Caki2 (cell line): ENCODE measurements at places on chromosomes 3 and 15. TPM values are rescaled to one million over a fixed set of nuclear protein-coding genes. Genes with fewer than 3 reads are reported as not detected.

The ETV5 gene
- total RNA-seq: 38.3 and 49.8 TPM in 2 replicates

GRCh38 chr3:53123953-53124352 lies 6.3 kb downstream of the RFT1 start:
- DNase-seq: no peak

The LINS1 gene
- 7.8 and 16.1 TPM in 2 replicates for total RNA-seq

- DNase-seq: no peak
Observed at GRCh38 chr3:189776149-189776824, 145.1 kb downstream of the TP63 start.

DNA sequence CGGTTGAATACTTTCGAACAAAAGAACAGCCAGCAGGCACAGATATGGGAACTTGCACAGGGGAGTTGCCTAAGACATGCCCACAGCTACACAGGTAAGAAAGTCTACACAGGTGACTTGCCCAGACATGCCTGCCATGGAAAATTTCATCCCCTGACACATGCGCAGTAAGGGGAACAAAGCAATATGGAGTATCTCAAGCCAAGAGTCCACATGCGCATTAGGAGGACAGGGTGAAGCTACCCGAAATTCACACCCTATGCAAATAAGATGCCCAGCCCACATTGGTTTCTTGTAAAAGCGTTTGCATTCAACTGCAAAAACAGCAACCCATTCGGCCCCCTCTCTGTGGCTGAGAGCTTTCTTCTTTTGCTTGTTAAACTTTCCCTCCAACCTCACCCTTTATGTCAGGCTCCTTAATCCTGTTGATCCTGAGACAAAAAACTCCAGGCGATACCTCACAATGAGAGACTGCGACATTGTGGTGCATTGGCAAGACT lies 49.3 kb upstream of the TRPM1 start:
- no peak for DNase-seq

- DNase-seq: no peak
Observed at GRCh38 chr15:88579322-88579721, 32.8 kb upstream of the DET1 start.

DNA sequence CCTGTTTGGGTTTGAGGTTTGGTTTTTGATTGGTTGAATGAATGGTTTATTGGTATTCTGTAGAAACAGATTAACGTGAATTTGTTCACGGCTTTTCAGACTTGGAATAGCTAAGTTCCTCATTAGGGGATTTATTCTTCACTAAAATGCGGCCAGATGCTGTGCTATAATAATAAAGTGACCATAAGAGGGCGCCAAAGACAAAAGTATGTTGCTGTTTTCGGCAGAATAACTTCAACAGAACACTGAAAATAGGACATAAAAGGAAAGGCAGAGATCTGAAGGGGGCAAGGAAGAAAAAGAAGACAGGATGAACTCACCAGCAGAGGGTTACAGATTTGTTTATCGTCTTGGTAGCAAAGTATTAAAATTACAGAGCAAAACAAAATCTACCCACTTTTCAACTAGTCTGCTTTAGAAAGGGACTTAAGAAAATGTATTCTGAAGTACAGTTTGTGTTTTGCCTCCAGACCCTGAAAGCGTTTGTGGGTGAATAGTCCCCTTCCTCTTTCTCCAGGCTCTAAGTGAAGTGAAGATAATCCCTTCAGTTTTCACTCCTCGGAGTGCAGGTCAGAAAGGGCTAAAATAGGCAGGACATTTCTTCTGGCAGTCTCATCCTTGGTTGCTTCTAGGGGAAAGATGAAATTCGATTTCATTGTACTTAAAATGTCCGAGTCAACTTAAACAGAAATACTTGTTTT lies 147.6 kb downstream of the IL20RB start:
- peak; percentile 49 for DNase-seq

- no peak for DNase-seq
Observed at GRCh38 chr3:184037816-184038215, 6.3 kb downstream of the HTR3D start.

- DNase-seq: no peak
Observed at GRCh38 chr3:38611866-38612265, 37.6 kb downstream of the SCN5A start.

The MLF1 gene
- total RNA-seq: 16.2 and 26.7 TPM in 2 replicates

DNA sequence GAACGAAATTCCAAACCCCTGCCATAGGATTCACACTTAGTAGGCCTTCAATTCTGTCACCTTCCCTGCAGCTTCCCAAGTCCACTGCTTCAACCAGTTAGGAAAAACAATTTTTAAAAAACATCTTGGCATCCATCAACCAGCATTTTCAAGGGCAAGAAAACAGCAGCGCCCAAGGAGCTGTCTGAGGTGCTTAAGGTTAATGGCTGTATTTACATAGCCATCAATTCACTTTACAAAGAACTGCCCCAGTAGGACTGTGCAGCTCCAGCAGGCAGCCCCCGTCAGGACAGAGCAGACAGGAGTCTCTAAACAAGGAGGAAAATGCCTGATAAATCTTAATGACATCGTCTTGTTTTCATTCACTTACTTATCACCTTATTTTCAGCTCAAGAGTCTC lies 13.3 kb downstream of the TAFA4 start:
- DNase-seq: no peak

GRCh38 chr3:38609386-38610111 lies 39.9 kb downstream of the SCN5A start:
- DNase-seq: no peak

The CA12 gene
- total RNA-seq: 194 and 272 TPM in 2 replicates

DNA sequence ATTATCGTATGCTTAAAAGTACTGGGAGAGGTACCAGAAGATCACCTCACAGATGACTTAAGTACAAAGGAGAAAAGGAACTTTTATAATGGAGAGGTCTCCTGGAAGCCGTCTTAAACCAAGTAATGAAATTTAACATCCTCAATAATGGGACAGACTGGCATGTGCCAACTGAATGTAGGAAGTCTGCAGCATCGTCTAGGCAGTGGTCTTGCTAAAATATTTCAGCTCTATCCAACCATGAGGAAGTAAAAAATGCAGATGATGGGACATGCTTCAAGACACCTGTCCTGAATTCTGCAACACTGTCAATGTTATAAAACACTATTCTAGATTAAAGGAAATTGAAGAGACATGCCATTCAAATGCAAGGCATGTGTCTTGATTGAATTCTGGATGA lies 458.8 kb upstream of the TPRG1 start:
- DNase-seq: no peak

- DNase-seq: no peak
Observed at GRCh38 chr15:70339571-70340493, 242.1 kb upstream of the TLE3 start.

DNA sequence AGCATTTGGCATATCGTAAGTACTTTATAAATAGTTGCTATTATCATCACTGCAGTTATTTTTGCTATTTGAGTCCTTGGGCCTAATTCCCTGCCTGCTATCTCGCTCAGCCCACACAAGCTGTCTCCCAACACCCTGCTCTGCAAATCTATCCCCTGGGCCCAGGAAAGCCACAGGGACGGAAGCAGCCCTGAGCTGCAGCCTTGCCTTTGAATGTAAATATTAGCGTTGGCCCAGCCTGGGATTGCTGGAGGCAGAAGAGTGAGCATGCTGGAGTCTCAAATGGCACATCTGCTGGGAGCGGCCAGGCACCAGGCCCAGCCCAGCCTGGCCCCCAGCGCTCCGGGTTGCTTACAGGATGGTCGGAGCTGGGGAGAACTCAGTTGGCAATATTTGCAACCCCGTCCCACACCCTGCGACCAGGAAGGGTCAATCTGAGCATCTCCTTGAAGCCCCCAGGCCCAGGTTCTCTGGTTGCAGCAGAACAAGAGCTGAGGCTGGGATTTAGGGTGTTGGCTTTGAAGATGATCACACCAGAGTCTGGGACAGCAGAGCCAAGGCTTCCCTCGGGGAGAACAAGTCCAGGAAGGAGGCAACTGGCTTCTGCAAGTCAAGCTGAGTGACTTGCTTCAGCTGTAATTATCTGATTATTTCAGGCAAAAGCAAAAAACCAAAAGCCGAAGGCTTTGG lies 529.6 kb downstream of the SHQ1 start:
- no peak for DNase-seq

DNA sequence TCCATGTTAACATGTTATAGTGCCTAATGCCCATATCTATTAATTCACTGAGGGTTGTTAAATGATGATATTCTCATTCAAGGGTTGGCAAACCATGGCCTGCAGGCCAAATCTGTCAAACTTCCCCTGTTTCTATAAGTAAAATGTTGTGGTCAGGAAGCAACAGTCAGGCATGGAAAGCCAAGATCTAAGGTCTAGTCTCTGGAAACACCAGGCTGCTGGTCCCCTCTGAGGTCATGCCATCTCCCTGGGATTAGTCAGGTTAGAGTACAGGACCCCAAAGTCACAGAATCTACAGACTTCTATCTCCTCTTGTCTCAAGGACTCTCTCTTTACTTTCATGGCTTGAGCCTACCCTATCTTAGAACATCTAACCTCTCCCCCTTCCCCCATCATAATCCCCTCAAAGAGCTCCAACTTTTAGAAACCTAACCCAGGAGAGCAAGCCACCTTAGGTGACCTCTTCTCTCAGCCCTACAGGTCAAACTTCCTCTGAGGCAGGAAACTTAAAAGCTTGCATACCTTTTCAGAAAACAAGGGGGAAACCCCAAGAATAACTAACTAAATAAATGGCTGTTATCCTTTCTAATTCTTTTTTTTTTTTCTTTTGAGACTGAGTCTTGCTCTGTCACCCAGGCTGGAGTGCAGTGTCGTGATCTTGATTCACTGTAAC lies 15.3 kb upstream of the HERC1 start:
- no peak for DNase-seq

The FAM107A gene
- not detected in 2 replicates for total RNA-seq

The DENND4A gene
- total RNA-seq: 4.5 and 5.9 TPM in 2 replicates

- no peak for DNase-seq
Observed at GRCh38 chr15:57578288-57578900, 13.3 kb upstream of the MYZAP start.

GRCh38 chr3:106059953-106060517 lies 191.2 kb upstream of the CBLB start:
- no peak for DNase-seq

DNA sequence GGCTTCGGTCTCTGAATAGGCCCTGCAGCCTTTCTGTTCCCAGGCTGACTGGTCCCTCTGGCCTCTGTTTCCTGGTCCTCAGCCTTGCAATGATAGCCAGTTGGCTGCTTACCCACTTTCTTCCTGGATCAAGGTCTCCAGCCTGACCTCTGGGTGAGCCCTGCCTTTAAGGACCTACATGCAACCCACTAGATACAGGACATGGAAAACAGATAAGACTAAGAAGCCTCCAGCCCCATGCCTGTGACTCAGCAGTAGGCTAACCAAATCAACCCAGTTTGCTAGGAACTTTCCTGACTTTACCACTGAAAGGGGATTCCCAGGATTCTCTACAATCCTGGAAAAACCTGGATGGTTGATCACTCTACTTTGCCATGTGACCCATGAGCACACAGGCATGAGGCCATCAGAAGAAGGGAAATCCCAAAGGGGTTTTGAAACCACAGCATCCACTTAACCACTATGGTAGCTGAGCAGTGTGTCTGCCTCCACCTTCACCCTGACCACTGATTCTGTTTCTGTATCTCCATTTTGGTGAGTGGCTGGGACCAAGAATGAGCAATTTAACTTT lies 188.1 kb downstream of the CHST2 start:
- peak; percentile 90 for DNase-seq

- peak; percentile 75 for DNase-seq
Observed at GRCh38 chr3:149330609-149331331, 2.7 kb downstream of the TM4SF18 start.

The DZIP1L gene
- total RNA-seq: 6.3 and 8.9 TPM in 2 replicates

- no peak for DNase-seq
Observed at GRCh38 chr15:73786538-73786937, 33.4 kb upstream of the INSYN1 start.

The ARL13B gene
- 2.5 and 2.9 TPM in 2 replicates for total RNA-seq

DNA sequence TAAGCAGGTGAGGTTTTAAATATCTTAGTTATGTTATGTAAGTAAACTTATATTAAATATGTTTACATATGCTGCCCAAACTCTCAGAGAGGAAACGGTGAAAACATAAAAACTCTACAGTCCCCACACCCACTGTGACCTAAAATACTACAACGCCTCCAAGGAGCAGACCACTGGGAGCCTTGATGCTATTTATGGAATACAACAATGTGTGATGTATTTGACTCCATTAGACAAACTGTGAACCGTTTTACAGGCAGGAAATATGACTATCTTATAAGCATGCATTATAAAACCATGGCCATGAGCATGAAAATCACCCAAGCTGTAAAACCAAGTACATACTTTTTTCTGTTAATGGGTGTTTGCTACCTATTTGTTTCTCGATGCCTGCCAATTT lies 379.5 kb upstream of the TBL1XR1 start:
- no peak for DNase-seq

- no peak for DNase-seq
Observed at GRCh38 chr3:122974764-122975162, 52.8 kb downstream of the SEMA5B start.
